ENCODE measurements at places on chromosomes 1 and 21.

DNA sequence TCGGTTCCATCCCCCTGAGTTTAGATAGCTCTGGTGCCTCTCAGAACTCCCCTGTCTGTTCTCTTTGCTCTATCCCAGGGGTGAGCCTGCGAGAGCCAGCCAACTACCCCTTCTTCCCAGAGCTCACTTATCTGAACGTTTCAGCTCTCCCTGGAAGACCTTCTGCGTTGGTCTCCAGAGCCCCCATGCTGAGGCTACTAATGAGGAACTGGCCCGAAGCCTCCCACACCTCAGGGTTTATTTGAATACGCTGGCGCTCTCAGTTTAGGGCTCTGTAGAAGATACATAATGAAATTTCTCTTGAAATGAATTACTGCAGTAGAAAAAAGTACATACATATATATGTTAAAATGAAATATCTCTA is 43.5 kb downstream of the TCEANC2 start:
- no peak for DNase-seq

GRCh38 chr1:23102289-23102688 is 66.4 kb downstream of the LUZP1 start:
- no peak for DNase-seq

- DNase-seq, result no peak
Measured at GRCh38 chr1:70536708-70537366, 125.8 kb downstream of the CTH start.

GRCh38 chr1:167819849-167820683 is 93.9 kb downstream of the ADCY10 start:
- DNase-seq, result no peak

GRCh38 chr1:47437447-47438164 is at the start of gene FOXD2:
Gene FOXD2, plus strand, starts transcription at chr1:47438044. Its CDS starts 92 bp downstream, at chr1:47438136.
- DNase-seq, result peak; percentile 93

- DNase-seq, result no peak
Measured at GRCh38 chr21:43369124-43369523, 57.8 kb downstream of the SIK1 start.

- no peak for DNase-seq
Measured at GRCh38 chr1:90714521-90714951, 2.6 kb downstream of the BARHL2 start.

All from D341Med (cell line).